Brain pericyte (primary cell): ENCODE measurements at places on chromosomes 2 and 18.

GRCh38 chr2:86793752-86794151 lies 3.0 kb upstream of the CD8A start:
- DNase-seq, result no peak

DNA sequence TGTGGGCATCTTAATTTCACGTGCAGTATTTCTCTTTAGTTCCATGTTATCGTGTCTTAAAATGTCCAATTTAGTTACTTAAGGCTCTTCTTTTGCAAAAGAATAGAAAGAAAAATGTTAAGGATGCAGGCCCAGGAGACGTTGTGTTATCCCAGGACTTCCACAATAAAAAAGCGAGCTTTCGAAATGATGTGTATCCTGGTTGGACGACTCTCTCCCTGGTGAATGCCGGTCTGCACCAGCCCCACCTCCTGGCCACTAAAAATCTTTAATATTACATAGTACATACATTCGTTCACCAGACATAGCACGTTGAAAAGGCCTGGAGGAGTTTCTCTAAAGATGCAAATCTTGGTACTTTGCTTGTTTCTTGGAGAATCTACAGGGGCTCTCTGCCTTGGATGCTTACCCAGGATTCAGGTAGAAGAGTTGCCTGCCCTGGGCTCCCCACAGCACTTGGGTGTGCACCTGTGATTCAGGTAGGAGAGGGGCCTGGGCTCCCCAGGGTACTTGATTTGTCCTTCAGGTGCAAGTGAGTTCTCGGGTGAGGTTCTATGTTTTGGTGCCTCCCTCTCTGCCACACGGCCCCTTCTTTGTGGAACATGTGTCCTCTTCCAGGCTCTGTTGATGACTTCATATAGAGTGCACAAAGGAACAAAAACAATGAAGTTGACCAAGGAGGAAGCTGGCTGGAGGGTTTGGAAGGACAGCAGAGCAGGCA lies 26.6 kb downstream of the TWIST2 start:
- DNase-seq, result no peak

- no peak for DNase-seq
Observed at GRCh38 chr2:235270956-235271355, 222.9 kb upstream of the AGAP1 start.

GRCh38 chr2:228646061-228646460 lies 464.6 kb upstream of the SPHKAP start:
- DNase-seq, result no peak

GRCh38 chr2:80517316-80517715 lies 212.8 kb upstream of the LRRTM1 start:
- no peak for DNase-seq
